Renal cortex interstitium (tissue), 15 donors: ENCODE measurements at places on chromosomes 2 and 18.

DNA sequence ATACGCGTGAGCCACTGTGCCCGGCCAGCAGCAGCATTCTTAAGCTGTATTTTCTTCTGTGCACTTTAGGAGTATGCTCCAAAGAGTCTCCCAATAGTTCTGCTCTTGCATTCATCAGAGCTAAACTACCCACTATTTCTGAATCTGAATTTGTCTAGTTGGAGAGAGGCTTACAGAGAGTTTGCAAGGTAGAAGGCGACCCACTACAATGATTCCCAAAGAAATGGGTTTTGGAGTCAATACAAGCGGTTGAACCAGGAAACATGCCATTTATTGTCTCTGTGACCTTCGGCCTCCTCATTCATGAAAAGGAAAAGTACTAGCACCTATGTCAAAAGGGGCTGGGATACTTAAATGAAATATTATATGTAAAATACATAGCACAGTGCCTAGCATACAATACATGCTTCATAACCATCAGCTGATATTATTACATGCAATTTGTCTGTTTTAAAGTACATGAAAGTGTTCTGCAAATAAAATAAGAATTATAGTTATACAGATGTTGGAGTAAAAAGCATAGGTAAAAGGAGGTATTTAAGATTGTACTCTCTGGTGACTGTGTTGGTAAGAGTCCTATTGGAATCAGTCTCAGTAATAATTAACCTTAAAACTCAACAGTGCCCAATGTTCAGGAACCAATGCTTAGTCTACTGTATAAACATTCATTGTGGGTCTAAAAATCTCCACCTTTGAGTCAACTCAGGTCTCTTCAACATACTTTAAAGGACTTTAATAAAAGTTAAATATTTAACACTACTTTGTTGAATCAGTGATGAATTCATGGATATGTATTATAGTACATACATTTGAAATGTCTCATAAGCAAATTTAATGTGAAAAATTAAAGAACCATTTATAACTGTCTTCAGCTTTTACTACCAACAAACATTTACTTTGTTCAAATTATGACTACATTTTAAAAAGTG, 89.8 kb upstream of the GRB14 start:
- DNase-seq = no peak

DNA sequence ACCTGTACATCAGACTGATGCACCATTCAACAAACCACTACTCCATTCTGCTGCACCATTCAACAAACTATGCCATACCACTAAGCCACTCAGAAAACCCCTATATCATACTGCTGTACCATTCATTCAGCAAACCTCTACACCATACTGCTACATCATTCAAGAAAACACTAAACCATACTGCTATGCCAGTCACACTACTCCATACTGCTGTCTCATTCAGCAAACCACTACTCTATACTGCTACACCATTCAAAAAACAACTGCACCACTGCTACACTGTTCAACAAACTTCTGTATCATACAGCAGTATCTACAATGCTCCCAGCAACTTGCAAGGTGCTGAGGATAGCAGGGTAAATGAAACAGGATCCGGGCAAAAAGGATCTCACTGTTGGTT, 12.9 kb upstream of the SLC1A4 start:
- DNase-seq = no peak

GRCh38 chr2:29233428-29233827, 118.2 kb downstream of the CLIP4 start:
- no peak for DNase-seq

DNA sequence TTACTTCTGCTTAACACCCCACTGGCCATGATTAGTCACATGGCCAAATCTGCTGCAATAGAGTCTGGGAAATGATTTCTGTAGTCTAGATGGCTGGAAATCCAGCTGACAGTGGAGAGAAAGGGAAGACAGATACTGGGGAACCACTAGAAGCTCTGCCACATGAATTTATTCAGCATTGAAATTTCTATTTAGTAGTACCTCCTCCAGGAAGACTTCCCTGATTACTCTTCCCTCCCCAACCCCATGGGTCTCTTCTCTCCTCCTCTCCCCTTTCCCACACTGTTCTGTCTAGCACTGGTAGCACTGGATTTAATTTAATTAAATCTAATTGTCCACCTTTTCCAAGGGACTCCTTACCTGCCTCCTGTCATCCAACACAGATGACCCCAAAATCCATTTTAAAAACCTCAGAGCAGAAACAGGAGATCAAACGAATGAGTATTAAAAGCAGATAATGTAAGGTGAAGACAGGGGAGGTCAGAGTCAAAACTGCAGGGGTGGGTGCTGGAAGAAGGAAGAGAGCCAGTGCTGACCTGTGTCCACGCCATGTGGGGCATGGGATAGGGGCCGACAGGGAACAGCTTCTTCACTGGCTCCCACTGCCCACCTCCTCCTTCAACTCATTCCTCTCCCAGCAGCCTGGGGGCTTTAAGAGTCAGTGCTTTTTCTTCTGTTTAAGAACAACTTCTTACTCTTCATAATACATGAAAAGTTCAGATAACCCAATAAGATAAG, 169.2 kb upstream of the HS6ST1 start:
- no peak for DNase-seq

DNA sequence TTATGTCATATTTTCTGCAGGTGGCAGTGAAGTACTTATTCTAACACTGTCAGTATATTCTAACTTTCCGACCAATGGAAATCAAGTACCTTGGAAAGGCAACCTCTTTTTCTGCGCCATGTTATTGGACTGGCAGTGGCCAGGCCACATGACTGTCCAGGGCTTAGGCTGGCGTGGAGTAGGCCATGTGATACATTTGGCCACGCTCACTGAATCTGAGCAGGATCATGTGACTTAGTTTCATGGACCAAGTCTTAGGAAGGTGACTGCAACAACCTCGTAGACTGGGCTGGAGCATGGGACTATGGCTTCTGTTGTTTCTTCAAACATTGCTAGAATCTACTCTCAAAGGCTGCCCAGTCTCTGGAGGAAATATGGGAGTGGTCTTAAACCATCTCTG, 60.4 kb upstream of the HAAO start:
- DNase-seq = no peak

- DNase-seq = no peak
Observed at GRCh38 chr2:56624181-56624580, 440.4 kb downstream of the CCDC85A start.

GRCh38 chr2:85554980-85555612, 6.2 kb downstream of the GGCX start:
- DNase-seq = no peak

GRCh38 chr2:208318127-208318526, 52.1 kb downstream of the PIKFYVE start:
- no peak for DNase-seq

DNA sequence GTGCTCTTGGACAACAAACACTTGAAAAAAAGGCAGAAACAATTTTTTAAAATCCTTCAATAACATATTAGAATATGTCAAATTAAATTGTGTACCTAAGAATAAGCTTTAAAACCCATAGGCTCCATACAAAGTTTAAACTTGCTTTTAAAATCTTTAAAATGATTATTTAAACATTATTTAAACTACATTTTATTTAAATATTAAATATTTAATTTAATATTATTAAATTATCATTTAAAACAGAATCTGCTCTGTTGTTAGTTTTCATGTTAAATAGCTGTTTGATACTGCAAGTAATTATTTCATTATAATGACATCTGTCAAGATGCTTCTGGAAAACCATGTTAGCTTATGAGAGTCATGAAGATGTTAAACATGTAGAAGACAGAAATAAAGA, 75.6 kb downstream of the MAP4K3 start:
- no peak for DNase-seq

- DNase-seq = no peak
Observed at GRCh38 chr2:23745726-23746105, 181.2 kb downstream of the ATAD2B start.

DNA sequence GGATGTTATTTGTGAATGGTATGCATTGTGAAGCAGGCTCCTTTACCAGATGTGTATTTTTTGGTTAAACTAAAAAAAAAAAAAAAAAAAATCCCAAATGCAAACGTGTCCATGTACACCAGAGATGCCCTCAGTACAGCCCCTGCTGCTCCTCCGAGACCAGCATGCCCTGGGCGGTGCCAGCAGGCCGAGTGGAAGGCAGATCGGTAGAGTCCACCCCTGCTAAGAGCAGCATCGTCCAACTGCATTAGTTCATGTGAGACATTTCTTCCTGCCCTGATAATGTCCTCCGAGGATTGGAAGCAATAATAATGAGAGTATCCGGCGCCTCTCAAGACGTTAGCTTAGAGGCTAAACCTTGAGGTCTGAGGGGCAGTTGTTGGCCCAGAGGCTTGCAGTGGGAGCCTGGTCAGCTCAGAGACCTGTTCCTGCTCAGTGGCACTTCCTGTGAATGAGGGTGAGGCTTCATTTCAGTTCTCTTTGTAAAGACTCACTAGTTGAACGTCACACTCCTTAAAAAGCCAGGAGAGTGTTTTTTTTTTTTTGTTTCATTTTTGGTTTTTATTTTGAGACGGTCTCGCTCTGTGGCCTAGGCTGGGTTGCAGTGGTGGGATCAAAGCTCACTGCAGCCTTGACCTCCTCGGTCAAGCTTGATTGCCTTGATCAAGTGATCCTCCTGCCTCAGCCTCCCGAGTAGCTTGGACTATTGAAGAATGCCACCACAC, 5.6 kb downstream of the SLC66A3 start:
- no peak for DNase-seq

- DNase-seq = no peak
Observed at GRCh38 chr2:149005471-149006077, 32.9 kb upstream of the LYPD6B start.

GRCh38 chr2:203893401-203893800, 25.8 kb downstream of the CTLA4 start:
- no peak for DNase-seq

DNA sequence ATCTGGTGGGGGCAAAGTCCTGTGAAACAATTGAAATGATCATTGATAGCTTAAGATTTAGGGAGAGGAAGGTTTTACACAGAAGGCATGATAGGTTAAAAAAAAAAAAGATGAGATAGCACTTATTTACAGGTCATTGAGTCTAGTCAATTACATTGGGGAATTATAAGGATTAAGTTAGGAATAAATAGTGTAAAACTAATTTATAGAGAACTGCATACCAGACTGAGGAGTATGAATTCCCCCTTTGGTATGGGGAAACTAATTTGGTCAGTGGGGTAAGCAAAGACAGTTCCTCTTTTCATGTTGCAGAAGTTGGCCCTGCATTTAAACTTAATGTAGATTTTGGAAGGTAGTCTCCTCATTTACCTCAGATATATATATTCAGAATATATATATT, 10.8 kb downstream of the GLS start:
- no peak for DNase-seq

GRCh38 chr18:46262856-46263255, 158.7 kb downstream of the HAUS1 start:
- no peak for DNase-seq

GRCh38 chr2:61887717-61888266, 664 bp downstream of the CCT4 start:
- peak; percentile 9 for DNase-seq

DNA sequence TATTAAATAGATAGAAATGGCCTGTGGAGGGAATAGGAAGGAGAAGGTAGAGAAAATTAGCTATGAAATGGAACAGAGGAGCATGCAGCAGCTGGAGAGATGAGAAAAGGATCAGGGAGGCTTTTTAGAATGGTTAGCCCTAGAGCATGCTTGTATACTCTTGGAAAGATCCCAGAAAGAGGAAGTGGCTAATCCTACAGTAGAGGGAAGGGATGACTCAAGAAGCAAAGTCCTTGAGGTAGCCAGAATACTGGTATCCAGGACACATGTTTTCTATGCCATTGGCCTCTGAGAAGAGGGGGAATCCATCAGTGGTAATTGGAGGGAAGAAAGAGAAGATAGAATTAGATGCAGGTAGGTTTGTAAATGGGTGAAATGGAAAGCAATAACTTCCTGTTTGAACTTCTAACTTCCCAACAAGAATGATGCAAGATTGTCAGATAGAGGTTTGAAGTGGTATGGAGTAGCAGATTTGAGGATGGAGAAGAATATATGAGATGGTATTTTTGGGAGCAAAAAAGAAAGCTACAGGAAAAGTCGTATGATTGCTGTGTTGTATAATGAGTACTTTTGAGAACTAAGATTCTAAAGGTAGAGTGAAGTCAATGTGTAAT, 17.1 kb upstream of the OSBPL6 start:
- no peak for DNase-seq

GRCh38 chr2:235551965-235552364, 58.1 kb downstream of the AGAP1 start:
- DNase-seq = no peak

DNA sequence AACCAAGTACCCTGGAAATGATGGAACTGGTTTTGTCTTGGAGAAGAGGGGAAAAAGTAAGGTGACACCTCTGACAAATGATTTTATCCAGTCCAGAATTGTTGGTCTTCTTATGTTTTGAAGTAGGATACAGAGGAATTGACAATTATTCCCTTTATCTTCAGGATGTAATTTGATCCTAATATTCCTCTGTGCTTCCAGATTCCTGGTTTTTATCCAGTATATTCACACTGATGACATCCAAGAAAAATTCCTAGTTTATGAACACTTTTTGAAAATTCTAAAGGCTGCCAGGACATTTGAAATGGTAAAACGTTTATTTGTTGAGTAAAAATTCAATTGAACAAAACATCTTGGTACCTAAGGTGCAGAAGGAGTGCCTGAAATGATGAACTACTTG, 22.2 kb upstream of the ETAA1 start:
- no peak for DNase-seq

DNA sequence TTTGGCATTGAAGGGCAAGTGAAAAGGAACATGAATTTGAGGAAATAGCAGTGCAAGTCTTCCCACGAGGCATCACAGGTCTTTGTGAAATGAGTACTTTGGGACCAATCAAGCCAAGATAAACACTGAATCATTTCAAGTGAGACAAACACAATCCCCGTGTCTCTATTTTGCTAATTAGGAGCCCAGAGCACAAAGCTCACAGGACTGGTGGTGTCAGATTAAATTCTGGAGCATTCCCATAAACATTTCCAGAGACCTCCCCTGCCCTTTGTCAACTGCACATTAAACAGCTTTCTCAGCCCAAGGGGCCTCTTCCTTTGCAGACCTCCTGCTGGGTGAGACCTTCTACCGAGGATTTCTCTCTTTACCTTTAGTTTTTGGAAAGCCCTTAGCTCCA, 50.7 kb downstream of the DAPL1 start:
- no peak for DNase-seq

DNA sequence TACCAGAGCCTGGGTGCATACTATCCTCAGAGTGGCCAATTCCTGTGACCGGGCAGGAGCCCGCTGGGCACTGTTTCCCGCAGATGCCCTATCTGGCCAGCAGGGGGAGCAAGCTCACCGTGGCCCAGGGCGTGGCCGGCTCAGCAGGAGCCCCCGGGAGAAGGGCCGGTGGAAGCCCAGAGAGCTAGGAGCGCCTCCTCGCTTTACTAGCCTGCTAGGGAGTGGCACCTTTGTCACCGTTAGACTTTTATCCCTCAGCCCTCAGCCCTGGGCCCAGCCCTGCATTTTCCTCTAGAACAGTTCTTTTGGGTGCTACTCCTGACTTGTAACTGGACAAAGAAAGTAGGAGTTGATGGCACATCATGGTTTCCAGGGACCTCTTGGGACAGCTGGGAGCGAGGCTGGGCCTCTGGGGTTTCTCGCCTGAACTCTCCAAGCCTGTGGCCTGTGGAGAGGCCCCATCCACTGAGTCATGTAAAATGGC, 24.0 kb downstream of the TMEM177 start:
- DNase-seq = no peak

- peak; percentile 38 for DNase-seq
Observed at GRCh38 chr18:74493689-74494088, 2.5 kb upstream of the CNDP2 start.
